A549 treated with RU486 at 1 μM for 4 hours (cell line): ENCODE measurements at places on chromosomes 5 and 9. TPM values are rescaled to one million over a fixed set of nuclear protein-coding genes. Genes with fewer than 3 reads are reported as not detected.

Gene GABBR2
- 0.08 to 0.49 TPM (median 0.15 TPM) in 5 replicates for total RNA-seq

Gene CCL27
- total RNA-seq: 0.22 to 0.41 TPM (median 0.23 TPM) in 3 of 5 replicates, not detected in the others

Gene SH3PXD2B
- 11.2 to 17.8 TPM (median 16.2 TPM) in 5 replicates for total RNA-seq

Gene PCDHB3
- 0.03 to 0.06 TPM in 2 of 5 replicates, not detected in the others for total RNA-seq

Gene MYOZ3
- 0.05 to 0.25 TPM in 2 of 5 replicates, not detected in the others for total RNA-seq

Gene RAI14
- 66.7 to 109 TPM (median 94.5 TPM) in 5 replicates for total RNA-seq

Gene ADAMTS6
- 0.06 to 0.31 TPM (median 0.08 TPM) in 5 replicates for total RNA-seq

Gene CKMT2
- not detected in 5 replicates for total RNA-seq

Gene POU5F2
- not detected in 5 replicates for total RNA-seq

Gene RANBP17
- total RNA-seq: 2.0 to 3.2 TPM (median 2.6 TPM) in 5 replicates

Gene TMEM8B
- 2.1 to 4.7 TPM (median 3.0 TPM) in 5 replicates for total RNA-seq

Gene PCDHA4
- total RNA-seq: 1.3 to 1.7 TPM (median 1.5 TPM) in 5 replicates

Gene FIBCD1
- 7.6 to 16.0 TPM (median 11.0 TPM) in 5 replicates for total RNA-seq

Gene SLC1A3
- not detected in 5 replicates for total RNA-seq

Gene PRSS3
- 12.2 to 18.4 TPM (median 15.0 TPM) in 5 replicates for total RNA-seq

Gene RNF224
- total RNA-seq: 0.16 to 0.23 TPM (median 0.23 TPM) in 3 of 5 replicates, not detected in the others

Gene DRD1
- 0.37 to 1.0 TPM (median 0.64 TPM) in 5 replicates for total RNA-seq

Gene CTSL
- total RNA-seq: 861 to 1,030 TPM (median 902 TPM) in 5 replicates

Gene GAS1
- 0.07 to 0.12 TPM (median 0.09 TPM) in 4 of 5 replicates, not detected in the other for total RNA-seq

Gene BTNL9
- total RNA-seq: 0.57 to 1.3 TPM (median 0.74 TPM) in 5 replicates
